ENCODE measurements at places on chromosomes 12 and 14. TPM values are rescaled to one million over a fixed set of nuclear protein-coding genes. Genes with fewer than 3 reads are reported as not detected.

RPL36AL gene
- 250 TPM for total RNA-seq

PRB2 gene
- total RNA-seq = not detected

GPRC5D gene
- total RNA-seq = not detected

RAD52 gene
- 17.9 TPM for total RNA-seq

CMTM5 gene
- not detected for total RNA-seq

MIP gene
- total RNA-seq = not detected

TMEM63C gene
- total RNA-seq = 0.31 TPM

PLEK2 gene
- 2.2 TPM for total RNA-seq

SOX5 gene
- 0.41 TPM for total RNA-seq

GRCh38 chr12:79250186-79250585 is 385.6 kb downstream of the SYT1 start:
- H3K4me1 ChIP-seq = no peaks in the 10 kb centered on the region
- no peak overlapping the region for H3K27ac ChIP-seq
- no peak overlapping the region for H3K4me3 ChIP-seq

DNA sequence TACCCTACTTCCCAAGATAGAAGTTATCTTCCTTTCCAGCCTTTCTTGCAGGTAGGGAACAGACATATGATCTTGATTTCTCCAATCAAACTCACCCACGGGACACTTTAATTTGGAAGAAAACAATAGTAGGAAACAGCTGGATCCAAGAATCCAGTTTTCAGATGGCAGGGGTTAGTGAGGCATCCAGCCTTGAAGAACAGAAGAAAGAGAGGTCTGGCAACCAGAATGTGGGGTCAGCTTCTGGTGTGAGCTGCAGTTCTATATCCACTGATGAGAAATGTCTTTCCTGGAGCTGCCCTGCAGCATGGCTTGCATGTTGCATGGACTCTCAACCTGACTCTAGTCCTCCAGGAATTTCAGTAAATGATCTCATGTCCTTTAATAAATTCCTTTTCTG is 83.8 kb downstream of the TTC8 start:
- no peak overlapping the region for H3K27ac ChIP-seq
- no peaks in the 10 kb centered on the region for H3K36me3 ChIP-seq
- DNase-seq = no peak
- H3K27me3 ChIP-seq = peaks cover 2% of the 10 kb centered on the region
- no peaks in the 10 kb centered on the region for H3K4me1 ChIP-seq
- no peak overlapping the region for H3K4me3 ChIP-seq

GRCh38 chr12:65821336-65821735 is 2.9 kb upstream of the HMGA2 start:
- no peak overlapping the region for H3K27ac ChIP-seq
- H3K36me3 ChIP-seq = no peaks in the 10 kb centered on the region
- DNase-seq = no peak

GRCh38 chr12:131830914-131831571 is 2.9 kb downstream of the MMP17 start:
- H3K27ac ChIP-seq = no peak overlapping the region
- H3K36me3 ChIP-seq = no peaks in the 10 kb centered on the region
- no peak for DNase-seq

- no peaks in the 10 kb centered on the region for H3K27me3 ChIP-seq
- no peak overlapping the region for H3K27ac ChIP-seq
- DNase-seq = no peak
- no peak overlapping the region for H3K4me3 ChIP-seq
- H3K36me3 ChIP-seq = no peaks in the 10 kb centered on the region
- H3K4me1 ChIP-seq = no peaks in the 10 kb centered on the region
These were observed 93.9 kb downstream of the CALM1 start for GRCh38 chr14:90490720-90491050.

DNA sequence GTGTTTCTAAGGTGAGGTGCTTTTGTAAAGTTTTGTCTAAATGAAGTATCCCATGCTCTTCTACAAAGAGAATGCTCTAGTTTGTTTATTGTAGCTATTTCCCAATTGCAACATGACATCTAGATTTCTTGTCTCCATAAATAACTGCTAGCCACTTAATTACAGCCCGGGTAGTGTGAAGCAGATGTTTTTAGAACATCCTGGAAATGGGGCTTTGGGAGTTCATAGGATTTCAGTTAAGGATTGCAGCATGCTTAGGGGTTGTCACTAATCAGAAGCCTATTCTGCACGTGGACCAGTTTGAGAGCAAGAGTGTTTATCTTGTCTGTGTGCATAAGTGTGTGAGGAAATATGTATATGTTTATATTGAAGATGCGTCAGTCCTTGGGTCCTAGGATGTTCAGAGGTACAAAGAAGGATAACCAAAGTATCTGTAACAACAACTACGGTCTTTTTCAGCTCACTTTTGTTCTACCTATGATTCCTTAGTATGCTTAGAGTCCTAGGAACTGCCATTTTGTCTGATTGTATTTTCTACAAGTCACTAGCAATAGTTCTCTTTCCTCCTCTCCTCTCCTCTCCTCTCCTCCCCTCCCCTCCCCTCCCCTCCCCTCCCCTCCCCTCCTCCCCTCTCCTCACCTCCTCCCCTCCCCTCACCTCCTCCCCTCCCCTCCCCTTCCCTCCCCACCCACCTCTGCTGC is 135.3 kb downstream of the ACSS3 start:
- no peaks in the 10 kb centered on the region for H3K4me1 ChIP-seq
- no peak overlapping the region for H3K4me3 ChIP-seq
- DNase-seq = no peak
- H3K36me3 ChIP-seq = no peaks in the 10 kb centered on the region
- H3K27me3 ChIP-seq = no peaks in the 10 kb centered on the region

GRCh38 chr12:126726481-126727217 is 1540.3 kb upstream of the TMEM132C start:
- DNase-seq = no peak
- H3K4me3 ChIP-seq = no peak overlapping the region
- no peak overlapping the region for H3K27ac ChIP-seq
- H3K36me3 ChIP-seq = peaks cover 2% of the 10 kb centered on the region
- no peaks in the 10 kb centered on the region for H3K4me1 ChIP-seq

DNA sequence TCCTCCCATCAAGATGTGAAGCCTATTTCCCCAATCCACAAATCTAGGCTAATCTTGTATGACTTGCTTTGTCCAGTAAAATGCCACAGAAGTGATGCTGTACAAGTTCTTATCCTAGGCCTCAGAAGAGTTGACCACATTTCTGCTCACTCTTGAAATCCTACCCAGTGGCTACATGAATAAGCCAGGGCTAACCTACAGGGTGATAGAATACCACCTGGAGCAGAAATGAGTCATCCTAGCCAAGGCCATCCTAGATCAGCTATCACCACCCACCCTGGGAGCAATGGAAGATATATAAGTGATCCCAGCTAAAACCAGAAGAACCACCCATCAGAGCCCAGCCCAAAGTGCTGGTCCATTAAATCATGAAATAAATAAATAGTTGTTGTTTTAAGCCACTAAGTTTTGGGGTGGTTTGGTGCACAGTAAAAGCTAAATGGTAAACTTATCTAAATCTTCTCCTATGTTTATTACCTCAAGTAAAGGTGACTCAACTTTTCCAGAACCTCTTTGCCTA is 105.1 kb downstream of the RPS29 start:
- peaks cover 6% of the 10 kb centered on the region for H3K4me1 ChIP-seq
- H3K27ac ChIP-seq = no peak overlapping the region
- no peak overlapping the region for H3K4me3 ChIP-seq
- H3K36me3 ChIP-seq = no peaks in the 10 kb centered on the region

DNA sequence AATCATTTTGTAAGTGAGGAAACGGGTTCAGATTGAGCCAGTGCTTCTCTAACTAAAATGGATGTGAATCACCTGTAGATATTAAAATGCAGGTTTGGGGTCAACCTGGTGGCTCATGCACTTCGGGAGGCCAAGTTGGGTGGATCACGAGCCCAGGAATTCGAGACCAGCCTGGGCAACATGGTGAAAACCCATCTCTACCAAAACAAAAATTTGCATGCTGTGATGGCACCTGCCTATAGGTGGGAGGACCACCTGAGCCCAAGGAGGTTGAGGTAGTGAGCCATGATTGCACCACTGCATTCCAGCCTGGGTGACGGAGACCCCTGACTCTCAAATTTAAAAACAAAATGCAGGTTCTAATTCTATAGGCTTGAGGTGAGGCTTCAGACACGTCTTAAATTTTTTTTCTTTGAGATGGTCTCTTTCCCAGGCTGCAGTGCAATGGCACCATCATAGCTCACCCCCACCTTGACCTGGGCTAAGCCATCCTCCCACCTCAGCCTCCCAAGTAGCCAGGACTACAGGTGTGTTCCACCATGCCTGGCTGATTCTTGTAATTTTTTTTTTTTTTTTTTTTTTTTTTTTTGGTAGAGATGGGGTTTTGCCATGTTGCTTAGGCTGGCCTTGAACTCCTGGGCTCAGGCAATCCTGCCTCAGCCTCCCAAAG is 9.0 kb downstream of the TUBA1C start:
- H3K27me3 ChIP-seq = no peaks in the 10 kb centered on the region
- peaks cover 31% of the 10 kb centered on the region for H3K36me3 ChIP-seq
- DNase-seq = no peak
- peaks cover 7% of the 10 kb centered on the region for H3K4me1 ChIP-seq

DNA sequence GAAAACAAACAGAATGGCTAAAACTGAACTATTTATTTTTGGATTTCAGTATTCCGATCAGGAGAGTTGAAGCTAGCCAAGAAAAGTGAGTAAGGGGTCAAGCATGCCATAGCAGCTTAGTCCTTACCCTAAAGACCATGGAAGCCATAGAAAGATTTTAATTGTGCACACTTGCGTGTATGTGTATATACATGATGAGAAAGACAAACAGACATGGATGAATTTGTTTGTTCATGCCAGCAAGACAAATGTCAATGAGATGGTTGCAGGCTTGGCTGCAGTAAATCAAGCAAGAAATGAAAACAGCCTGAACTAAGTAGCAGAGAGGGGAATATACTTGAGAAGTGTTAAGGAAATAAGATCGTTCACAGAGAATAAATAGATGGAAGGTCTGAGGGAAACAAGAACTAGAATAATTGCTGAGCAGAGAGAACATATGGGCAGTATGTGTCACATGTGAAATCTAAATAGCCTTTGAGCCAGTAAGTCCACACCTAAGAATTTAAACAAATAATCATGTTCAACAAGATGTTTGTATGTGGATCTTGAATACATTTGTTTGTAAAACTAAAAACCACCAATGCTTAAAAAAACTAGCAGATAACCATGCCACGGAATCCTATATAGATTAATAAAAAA is 14.8 kb downstream of the SNW1 start:
- H3K4me3 ChIP-seq = no peak overlapping the region
- peaks cover 35% of the 10 kb centered on the region for H3K36me3 ChIP-seq
- peaks cover 18% of the 10 kb centered on the region for H3K4me1 ChIP-seq

DNA sequence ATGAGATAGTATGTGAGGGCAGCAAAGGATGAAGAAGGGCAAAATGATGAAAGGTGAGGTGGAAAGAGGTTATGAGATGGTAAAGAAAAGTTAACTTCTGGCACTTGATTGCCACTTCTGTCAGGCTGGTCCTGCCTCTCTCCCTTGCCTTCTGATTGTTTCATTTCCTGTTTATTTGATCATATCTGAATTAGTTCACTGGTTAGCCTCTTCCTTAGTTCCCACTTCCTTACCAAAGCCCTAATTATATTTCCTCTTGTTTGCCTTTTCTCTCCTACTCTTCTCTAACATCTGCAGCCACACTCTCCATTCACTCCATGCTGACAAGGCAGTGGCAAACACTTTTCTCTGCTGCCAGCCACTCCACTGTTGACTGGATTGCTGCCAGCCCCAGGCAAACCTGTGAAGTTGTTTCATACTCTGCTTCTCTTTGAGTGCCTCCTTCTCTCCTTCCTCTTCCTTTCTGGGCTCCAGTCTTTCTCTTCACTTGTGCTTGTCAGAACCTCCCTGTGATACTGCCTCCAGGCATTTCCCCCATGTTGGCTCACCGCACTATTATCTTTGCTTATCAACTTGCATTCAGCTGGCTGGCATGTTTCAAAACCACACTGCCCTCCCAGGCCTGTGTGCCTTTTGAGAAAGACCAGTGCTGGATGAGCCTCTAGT is 8.1 kb downstream of the PNP start:
- peaks cover 58% of the 10 kb centered on the region for H3K4me1 ChIP-seq
- DNase-seq = peak; percentile 41
- peak overlapping the region; percentile 92 for H3K27ac ChIP-seq
- peaks cover 57% of the 10 kb centered on the region for H3K36me3 ChIP-seq

- DNase-seq = no peak
- H3K27ac ChIP-seq = peak overlapping the region; percentile 85
- H3K27me3 ChIP-seq = no peaks in the 10 kb centered on the region
- no peak overlapping the region for H3K4me3 ChIP-seq
- no peaks in the 10 kb centered on the region for H3K36me3 ChIP-seq
These were observed 12.4 kb upstream of the NUP107 start for GRCh38 chr12:68674376-68674775.

GRCh38 chr14:23028799-23029198 is 5.9 kb downstream of the PSMB5 start:
- H3K36me3 ChIP-seq = peaks cover 66% of the 10 kb centered on the region
- H3K4me1 ChIP-seq = peaks cover 63% of the 10 kb centered on the region
- H3K4me3 ChIP-seq = peak overlapping the region; percentile 32
- no peaks in the 10 kb centered on the region for H3K27me3 ChIP-seq

DNA sequence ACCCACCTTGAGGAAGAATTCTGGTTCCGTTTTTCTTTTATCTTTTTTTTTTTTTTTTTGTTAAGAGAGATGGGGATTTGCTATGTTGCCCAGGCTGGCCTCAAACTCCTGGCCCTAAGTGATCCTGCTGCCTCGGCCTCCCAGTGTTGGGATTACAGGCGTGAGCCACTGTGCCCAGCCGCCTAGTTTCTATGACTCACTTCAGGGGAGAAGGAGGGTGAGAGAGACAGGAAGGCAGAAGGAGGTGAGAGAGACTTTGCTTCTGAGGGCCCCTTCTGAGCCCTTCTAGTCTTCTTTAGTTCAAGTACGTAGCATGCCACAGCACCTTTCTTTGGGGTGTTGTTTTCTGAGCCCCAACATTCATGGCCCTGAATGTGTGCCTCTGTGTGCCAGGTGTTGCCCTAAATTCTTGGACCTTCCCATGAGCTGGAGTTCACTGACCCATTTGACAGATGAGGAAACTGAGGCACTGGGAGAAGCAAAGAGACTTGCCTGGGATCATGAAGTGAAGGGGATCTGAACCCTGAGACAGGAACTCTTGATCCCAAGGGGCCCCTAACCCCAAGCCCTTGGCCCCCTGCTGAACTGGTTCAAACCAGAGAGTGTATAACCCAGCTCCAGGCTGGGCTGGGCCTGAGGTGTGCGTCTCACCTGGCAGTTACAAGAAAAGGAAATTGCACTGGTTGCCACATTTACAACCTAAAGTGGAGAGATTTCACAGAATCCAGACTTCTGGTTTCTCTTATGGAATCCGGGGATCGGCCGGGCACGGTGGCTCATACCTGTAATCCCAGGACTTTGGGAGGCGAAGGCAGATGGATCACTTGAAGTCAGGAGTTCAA is 20.8 kb downstream of the SH2B3 start:
- H3K36me3 ChIP-seq = peaks cover 13% of the 10 kb centered on the region
- peaks cover 78% of the 10 kb centered on the region for H3K4me1 ChIP-seq
- H3K27ac ChIP-seq = peak overlapping the region; percentile 84

- peaks cover 4% of the 10 kb centered on the region for H3K4me1 ChIP-seq
- DNase-seq = no peak
- no peaks in the 10 kb centered on the region for H3K27me3 ChIP-seq
- peaks cover 7% of the 10 kb centered on the region for H3K36me3 ChIP-seq
- H3K4me3 ChIP-seq = no peak overlapping the region
These were observed 19.0 kb downstream of the ADAM20 start for GRCh38 chr14:70515811-70516210.

Data from activated naive CD4-positive, alpha-beta T cell treated with anti-CD3 and anti-CD28 coated beads for 36 hours (primary cell).